ENCODE measurements at places on chromosomes 2 and 18.
A peak's percentile ranks its signal among the peaks of the same experiment; 100 is the strongest.

GRCh38 chr2:217820904-217821303 is 181.9 kb downstream of the TNS1 start:
- no peak for DNase-seq

GRCh38 chr2:180842461-180842860 is 137.9 kb upstream of the UBE2E3 start:
- DNase-seq, result no peak

GRCh38 chr2:124563426-124563825 is 538.3 kb downstream of the CNTNAP5 start:
- no peak for DNase-seq

GRCh38 chr18:12327510-12328178 is 19.6 kb downstream of the TUBB6 start:
- DNase-seq, result peak; percentile 65

DNA sequence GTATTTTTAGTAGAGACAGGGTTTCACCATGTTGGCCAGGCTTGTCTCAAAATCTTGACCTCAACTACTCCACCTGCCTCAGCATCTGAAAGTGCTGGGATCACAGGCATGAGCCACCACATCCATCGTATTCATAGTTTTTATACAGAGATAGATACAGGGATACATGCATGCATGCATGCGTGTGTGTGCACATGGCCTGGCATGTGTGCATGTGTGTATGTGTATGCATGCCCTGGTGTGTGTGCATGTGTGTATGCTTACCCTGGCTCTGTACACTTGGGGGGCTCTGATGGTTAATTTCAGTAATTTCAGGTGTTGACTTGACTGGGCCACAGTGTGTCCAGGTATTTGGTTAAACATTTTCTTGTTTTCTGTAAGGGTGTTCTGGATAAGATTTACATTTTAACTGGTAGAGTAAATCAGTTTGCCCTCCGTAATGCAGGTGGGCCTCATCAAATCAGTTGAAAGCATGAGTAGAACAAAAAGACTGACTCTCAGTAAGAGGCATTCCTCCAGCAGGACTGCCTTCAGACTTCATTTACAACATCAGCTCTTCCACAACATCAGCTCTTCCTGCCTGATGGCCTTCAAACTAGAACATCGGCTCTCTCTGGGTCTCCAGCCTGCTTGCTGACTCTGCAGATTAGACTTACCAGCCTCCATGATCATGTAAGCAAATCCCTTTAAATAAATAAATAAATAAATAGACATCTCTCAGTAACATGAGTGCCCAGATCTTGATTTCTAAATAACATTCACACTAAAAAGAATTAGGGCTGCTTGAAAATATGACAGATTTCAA is 30.8 kb downstream of the SESTD1 start:
- DNase-seq, result no peak

- DNase-seq, result no peak
Observed at GRCh38 chr2:239151201-239152131, 249.4 kb downstream of the HDAC4 start.

DNA sequence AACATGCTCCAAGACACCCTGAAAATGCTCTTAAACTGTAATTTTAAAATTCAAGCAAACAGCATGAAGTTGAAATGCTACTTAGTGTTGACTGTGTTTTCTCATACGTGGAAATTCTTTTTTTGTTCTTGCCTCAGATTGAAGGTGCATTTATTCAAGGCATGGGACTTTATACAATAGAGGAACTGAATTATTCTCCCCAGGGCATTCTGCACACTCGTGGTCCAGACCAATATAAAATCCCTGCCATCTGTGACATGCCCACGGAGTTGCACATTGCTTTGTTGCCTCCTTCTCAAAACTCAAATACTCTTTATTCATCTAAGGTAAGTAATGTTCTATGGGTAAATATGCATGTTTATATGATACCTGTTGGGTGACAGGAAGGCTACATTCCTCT is 82.7 kb downstream of the AOX1 start:
- DNase-seq, result no peak

DNA sequence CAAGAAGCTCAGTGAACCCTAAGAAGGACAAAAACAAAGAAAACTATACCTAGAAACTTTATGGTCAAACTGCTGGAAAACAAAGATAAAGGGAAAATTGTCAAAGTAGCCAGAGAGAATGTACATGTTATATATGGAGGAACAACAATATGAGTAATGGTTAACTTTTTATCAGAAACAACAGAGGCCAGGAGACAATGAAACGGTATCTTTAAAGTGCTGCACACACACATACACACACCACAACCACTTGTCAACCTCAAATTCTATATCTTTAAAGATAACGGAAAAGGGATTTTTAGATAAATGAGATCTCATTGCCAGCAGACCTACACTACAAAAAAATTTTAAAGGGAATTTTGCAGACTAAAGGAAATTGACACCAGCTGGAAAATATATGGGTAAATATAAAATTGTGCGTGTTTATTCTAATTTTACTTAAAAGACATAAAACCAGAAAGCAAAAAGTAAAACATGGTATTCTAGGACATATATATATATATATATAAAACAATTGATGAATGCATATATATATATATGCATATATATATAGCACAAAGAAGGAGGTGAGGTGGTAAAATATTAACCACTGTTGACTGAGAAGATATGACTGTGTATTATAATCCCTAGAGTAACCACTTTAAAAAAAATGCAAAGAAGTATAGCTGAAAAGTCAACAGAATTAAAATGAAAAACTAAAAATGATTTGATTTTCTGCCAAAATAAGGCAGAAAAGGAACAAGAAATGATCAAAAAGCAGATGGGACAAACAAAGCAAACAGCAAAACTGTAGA is 172.0 kb downstream of the SRBD1 start:
- DNase-seq, result no peak

- no peak for DNase-seq
Observed at GRCh38 chr2:287471-287885, 413 bp downstream of the ALKAL2 start.

DNA sequence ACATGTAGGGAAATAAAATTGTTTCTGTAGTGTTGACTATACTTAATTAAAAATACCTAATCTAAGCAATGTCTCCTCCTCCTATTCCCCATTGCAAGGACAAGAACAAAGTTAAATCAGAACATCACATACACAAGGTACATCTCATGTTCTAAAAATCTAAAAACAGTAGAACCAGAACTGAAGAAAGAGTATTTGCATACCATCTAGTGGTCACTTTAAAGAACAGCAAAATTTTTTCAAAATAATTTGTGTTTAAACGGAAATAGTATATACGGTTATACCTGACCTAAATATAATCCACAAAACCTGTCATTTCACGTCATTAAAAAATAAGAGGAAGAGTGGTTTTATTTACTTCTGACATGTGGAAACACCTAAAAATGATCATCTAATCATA is 294.3 kb upstream of the KCNH7 start:
- no peak for DNase-seq

DNA sequence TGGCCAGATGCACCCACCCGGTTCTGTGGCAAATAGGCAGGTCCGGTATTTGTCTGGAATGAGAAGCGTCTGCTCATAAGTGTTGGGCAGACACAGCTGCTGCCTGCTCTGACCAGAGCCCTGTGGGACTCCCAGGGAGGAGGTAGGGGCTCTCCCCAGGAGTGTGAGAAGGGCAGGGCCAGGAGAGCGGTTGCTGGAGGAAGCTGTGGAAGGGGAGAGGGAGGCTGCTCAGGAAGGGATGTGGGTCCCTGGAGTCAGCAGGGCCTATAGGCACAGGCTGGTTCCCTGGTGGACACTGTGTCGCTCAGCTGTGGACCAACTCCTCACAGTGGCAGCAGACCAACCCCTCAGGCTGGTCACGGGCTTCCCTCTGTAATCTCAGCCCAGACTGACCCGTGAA is 109.2 kb downstream of the DYSF start:
- no peak for DNase-seq

DNA sequence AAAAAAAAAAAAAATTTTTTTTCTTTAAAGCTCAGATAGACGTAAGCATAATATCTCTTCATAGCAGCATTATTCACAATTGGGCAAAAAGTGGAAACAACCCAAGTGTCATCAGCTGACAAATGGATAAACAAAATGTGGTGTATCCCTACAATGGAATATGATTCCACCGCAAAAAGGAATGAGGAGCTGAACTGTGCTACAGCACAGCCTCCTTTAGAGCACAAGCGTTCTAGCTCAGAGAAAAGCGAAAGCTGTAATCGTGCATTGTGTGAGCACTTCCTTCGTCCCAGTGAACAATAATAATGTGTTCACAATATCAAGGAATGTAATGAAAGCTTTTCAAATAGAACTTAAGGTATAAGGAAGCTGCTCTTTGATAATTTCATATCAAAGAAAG is 11.7 kb upstream of the CHMP1B start:
- DNase-seq, result no peak

GRCh38 chr2:30702694-30703093 is 104.6 kb downstream of the CAPN13 start:
- DNase-seq, result no peak

DNA sequence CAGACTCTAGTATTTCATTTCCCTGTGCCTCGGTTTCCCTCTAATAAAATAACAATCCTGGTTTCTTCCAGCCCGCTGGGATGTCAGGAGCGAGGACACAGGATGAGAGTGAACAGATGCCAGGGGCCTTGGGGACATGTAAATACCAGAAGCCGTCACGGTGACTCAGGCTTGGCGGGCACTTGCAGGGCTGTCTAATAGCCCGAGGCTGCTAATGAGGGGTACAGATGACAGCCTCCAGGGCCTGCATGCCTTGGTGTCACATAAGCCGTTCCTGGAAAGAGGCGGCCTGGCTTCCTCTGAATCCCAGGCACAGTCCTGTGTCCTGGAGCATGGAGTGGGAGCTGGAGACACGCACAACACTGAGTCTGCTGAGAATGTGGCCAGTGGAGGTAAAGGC is 28.2 kb downstream of the HS1BP3 start:
- no peak for DNase-seq

- DNase-seq, result no peak
Observed at GRCh38 chr2:44596537-44597320, 235.0 kb downstream of the CAMKMT start.

- no peak for DNase-seq
Observed at GRCh38 chr2:45942237-45942738, 290.8 kb downstream of the PRKCE start.

DNA sequence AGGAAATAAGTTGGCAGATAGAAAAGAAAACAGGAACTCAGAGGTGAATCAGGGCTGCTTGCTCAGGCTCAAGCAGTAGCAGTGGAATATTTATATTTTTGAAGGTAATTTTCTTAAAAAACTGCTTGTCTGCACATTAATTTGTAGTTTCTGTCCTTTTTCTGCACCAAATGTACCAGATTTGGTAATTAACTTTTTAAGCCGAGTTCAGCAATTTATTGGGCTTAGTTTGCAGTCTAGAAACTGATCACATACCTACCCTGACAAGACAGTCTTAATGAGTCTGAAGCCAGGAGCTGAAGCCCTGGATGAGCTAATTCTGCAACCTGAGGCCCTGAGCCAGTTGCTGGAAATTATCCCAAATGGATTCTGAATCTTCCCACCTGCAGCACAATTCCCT is 647.0 kb downstream of the TDRD15 start:
- no peak for DNase-seq

DNA sequence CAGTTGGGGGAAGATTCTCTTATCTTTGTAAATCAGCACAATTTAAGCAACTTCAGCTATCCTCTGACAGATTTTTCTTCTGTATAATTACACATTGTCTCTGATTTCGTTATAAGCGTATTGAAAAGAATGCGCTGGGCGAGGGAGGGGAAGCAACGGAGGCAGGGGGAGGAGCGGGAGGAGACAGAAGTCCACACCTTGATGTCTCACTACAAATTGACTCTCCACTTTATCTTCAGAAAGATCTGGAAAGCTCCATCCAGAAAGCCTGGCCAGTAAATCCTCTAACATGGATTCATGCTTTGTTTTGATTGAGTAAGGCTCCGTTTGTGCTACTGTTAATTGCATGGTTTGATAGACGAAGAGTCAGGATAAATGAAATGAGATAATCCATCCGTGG is 76.6 kb downstream of the SMIM21 start:
- no peak for DNase-seq

- no peak for DNase-seq
Observed at GRCh38 chr2:195317550-195317949, 339.5 kb upstream of the SLC39A10 start.

- DNase-seq, result no peak
Observed at GRCh38 chr2:207805566-207806226, 36.0 kb upstream of the FZD5 start.

- peak; percentile 23 for DNase-seq
Observed at GRCh38 chr2:191010887-191011885, 2.8 kb downstream of the STAT1 start.

DNA sequence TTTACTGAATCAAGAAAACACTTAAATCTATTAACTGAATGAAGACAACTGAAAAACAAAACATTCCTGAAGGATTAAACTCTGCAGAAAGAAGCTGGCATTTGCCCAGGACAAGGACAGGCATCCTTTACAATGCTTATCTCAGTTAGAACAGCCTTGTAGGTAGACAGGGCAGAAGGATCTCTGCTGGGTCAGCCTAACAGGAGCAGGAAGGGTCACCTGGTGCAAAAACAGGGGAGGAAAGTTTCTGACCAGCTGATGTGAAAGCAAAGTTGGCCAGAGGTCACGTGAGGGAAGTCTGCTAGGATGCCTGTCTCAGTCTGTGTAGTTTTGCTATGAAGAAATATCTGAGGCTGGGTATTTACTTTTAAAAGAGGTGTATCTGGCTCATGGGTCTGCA is 348.6 kb downstream of the ANAPC1 start:
- no peak for DNase-seq

DNA sequence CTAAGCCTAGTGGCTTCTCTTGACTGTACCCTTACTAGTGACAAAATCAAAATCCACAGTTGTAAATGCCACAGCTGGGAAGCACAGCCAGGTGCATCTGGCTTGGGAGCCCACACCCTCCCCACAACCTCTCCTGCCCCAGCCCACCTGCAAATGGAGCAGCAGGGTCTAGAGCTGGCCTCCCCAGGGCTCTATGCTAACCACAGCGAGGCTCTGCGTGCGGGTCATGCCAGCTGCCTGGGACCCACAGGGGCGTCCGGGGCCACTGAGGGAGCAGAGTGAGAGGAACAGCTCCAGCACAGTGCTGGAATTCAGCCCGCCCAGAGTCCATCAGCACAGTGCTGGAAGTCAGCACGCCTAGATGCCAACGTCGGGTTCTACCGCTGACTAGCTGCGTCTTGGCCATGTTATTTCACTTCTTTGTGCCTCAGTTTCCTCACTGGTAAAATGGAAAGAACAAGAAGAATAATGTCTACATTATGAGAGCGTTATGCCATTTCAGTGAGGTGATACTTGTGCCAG is 109.1 kb upstream of the ID2 start:
- no peak for DNase-seq

- DNase-seq, result no peak
Observed at GRCh38 chr2:26843041-26843440, 4.9 kb upstream of the DPYSL5 start.

All from CD4-positive, alpha-beta T cell (primary cell).